ENCODE measurements at places on chromosomes 7 and 10. TPM values are rescaled to one million over a fixed set of nuclear protein-coding genes. Genes with fewer than 3 reads are reported as not detected.

GRCh38 chr7:151743481-151743983 is 133.4 kb downstream of the PRKAG2 start:
- no peak for DNase-seq
- H3K4me1 ChIP-seq = no peaks in the 10 kb centered on the region
- no peaks in the 10 kb centered on the region for H3K27me3 ChIP-seq
- H3K27ac ChIP-seq = no peak overlapping the region
- H3K4me3 ChIP-seq = no peak overlapping the region
- no peaks in the 10 kb centered on the region for H3K36me3 ChIP-seq

- no peaks in the 10 kb centered on the region for H3K36me3 ChIP-seq
- no peaks in the 10 kb centered on the region for H3K4me1 ChIP-seq
- H3K27ac ChIP-seq = no peak overlapping the region
- DNase-seq = no peak
- H3K4me3 ChIP-seq = no peak overlapping the region
Observed at GRCh38 chr10:104622598-104623209, 18.4 kb upstream of the SORCS3 start.

DNA sequence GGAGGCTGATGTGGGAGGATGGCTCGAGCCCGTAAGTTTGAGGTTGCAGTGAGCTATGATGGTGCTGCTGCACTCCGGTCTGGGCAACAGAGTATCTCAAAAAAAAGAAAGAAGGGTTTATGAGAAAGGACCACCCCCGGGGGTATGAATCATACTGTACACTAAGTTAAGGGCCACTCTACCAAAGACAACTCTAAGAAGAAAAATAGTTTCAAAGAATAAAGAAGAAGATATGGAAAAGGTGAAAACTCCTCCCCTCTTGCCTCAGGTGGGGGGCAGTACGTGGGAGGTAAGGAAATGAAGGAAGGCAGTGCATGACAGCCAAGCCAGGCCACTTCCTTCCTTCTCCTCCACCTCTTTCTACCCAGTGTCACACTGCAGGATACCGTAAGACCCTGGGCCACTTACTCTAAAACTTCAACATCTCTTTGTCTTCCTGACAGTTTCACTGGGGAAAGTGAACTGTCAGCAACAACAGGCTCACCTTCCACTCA is 61.3 kb downstream of the PIP4K2A start:
- H3K4me3 ChIP-seq = no peak overlapping the region
- peaks cover 8% of the 10 kb centered on the region for H3K4me1 ChIP-seq
- no peak for DNase-seq

DNA sequence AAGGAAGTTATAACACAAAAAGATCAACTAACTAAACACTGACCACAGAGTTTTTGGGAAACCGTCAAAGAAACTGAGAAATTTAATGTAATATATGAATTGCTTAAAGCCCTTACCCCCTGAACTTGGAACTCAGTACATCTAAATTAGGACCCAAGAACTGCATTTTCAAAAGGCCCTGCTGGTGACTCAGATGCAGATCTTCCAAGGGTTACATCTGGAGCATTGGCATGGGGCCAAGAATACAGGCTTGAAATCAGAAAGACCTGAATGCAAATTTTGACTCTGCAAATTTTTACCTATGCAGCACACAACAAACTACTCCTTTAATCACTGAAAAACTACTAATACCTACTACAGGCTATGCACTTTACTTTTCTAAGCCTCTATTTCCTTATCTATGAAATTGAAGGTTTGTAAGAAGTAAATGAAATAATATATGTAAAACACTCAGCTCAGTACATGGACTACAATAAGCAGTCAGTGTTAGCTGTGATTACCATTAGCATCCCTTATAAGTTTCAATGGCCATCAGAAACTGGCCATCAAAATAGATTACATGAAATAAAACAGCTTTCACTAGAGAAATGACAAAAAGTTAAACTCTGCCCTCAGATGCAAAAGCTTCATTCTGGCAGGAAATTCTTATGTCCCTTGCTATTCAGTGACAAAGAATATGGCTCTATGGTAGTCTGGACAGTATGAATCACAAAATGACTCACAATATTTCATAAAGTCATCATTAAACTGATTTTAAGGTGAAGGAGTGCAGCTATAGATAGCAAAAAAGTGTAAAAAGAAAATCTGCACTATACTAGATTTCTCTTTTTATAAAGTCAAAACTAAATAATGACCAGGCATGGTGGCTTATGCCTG is 43.6 kb downstream of the NSUN6 start:
- H3K36me3 ChIP-seq = no peaks in the 10 kb centered on the region
- no peak overlapping the region for H3K4me3 ChIP-seq
- no peak overlapping the region for H3K27ac ChIP-seq
- H3K4me1 ChIP-seq = no peaks in the 10 kb centered on the region

DNA sequence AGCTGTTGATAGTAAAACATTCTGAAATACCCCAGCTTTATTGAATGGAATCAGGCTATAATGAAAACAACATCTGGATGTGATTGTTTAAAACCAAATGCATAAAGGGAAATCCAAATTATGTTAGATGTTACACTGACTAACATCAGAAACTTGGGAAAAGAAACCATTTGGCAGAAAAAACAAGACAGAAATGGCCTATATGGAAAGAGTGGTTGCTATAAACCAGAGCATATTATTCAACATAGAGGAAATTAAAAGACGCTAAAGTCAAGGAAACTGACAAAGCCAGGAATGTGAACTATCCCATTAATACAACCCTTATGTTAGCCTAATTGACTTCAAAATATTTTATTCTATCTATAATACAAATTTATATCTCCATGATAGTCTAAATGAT is 53.0 kb upstream of the CABCOCO1 start:
- no peaks in the 10 kb centered on the region for H3K4me1 ChIP-seq
- no peak overlapping the region for H3K27ac ChIP-seq
- H3K4me3 ChIP-seq = no peak overlapping the region

GRCh38 chr7:101999393-101999792 is 182.0 kb downstream of the CUX1 start:
- no peak overlapping the region for H3K27ac ChIP-seq
- DNase-seq = no peak
- no peaks in the 10 kb centered on the region for H3K4me1 ChIP-seq
- no peak overlapping the region for H3K4me3 ChIP-seq

DNA sequence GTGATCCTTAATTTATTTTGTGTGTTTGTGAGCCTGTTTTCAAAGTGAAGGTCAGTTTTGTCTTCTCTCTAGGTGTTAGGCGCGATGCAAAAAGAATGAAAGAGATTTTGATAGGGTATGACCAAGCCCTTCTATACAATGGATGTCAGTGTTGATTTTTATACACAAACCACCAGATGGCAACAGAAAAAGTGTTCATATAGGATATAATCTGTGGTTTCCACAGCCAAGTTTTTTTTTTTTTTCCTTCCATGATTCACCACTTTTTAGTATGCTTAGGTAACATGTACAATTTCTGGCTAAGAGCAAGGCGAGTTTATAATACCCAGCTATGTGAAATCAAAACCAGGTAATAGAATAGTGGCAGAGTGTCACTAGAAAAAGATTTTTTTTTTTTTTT is 8.1 kb downstream of the SDK1 start:
- H3K4me3 ChIP-seq = no peak overlapping the region
- H3K36me3 ChIP-seq = no peaks in the 10 kb centered on the region
- DNase-seq = no peak
- H3K4me1 ChIP-seq = no peaks in the 10 kb centered on the region
- H3K27ac ChIP-seq = no peak overlapping the region

GRCh38 chr10:124092250-124092859 is 1.0 kb downstream of the CHST15 start:
- no peaks in the 10 kb centered on the region for H3K27me3 ChIP-seq
- no peak for DNase-seq
- H3K36me3 ChIP-seq = no peaks in the 10 kb centered on the region
- peak overlapping the region; percentile 75 for H3K4me3 ChIP-seq
- H3K27ac ChIP-seq = peak overlapping the region; percentile 99
- no peaks in the 10 kb centered on the region for H3K4me1 ChIP-seq

DNA sequence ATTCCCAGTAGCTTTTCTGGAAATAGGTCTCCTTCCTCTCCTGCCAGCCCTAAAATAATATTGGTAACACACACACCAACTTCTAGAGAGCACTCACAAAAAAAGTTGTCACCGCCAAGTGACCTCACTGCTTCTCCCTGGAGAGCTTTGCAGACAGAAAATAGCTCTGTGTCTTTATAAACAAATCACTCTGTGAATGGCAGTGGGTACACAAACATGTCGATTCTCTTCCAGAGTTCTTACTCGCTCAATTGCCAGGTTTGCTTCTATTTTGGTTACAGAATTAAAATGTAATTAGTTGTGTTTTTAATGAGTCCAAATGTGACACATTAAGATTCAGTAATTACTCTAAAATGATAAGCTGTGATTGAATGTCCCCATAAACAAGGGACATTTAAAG is 649.2 kb upstream of the C7orf33 start:
- H3K4me3 ChIP-seq = no peak overlapping the region
- DNase-seq = no peak
- no peaks in the 10 kb centered on the region for H3K36me3 ChIP-seq
- no peaks in the 10 kb centered on the region for H3K27me3 ChIP-seq
- no peaks in the 10 kb centered on the region for H3K4me1 ChIP-seq

GRCh38 chr7:133784486-133785001 is 342.6 kb upstream of the LRGUK start:
- no peaks in the 10 kb centered on the region for H3K4me1 ChIP-seq
- no peaks in the 10 kb centered on the region for H3K36me3 ChIP-seq
- no peak overlapping the region for H3K4me3 ChIP-seq
- H3K27me3 ChIP-seq = no peaks in the 10 kb centered on the region

DNA sequence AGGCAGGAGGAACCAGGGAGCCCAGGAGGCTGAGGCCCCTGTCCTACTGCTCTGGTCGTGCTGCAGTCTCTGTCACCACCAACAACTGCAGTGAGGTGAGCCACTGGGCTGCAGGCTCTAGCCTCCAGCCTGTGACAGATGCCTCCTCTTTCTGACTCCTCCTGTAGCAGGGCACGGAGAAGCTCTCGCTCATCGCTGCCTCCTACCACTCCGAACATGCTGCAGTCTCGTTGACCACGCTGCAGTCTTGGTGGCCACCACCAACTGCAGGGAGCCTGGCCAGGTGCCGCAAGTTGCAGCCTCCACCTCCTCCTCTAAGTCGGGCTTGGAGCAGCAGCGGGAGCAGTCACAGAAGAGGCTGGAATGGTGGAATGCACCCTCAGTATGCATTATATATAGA is 22.1 kb upstream of the VOPP1 start:
- H3K4me3 ChIP-seq = no peak overlapping the region
- no peaks in the 10 kb centered on the region for H3K36me3 ChIP-seq
- no peaks in the 10 kb centered on the region for H3K4me1 ChIP-seq
- H3K27me3 ChIP-seq = no peaks in the 10 kb centered on the region

DNA sequence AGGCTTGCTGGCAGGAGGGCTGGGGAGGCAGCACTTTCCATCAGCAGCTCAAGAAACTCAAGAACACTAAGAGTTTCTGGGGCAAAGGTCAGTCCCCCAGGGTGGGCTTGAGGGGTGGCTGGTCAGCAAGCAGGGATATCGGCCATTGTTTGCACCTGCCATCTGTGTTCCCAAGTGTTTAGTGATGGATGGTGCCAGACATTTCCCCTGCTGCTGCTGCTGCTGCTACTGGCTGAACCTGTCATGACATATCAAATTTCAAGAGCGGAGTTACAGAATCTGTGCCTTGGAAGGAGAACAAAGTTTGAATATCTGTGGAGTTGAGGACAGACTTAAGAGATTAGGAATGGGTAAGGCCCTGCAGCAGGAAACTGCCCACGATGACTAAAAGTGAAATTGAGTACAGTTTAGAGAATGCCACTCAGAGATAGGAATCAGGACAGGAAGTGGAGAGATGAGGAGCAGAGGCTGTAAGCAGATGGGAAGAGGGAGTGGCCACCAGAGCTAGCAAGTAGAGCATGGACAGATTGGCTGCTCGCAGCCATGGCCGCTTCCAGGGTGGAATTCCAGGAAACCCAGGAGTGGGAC is 39.2 kb upstream of the PPP1R3C start:
- no peak overlapping the region for H3K27ac ChIP-seq
- H3K4me1 ChIP-seq = no peaks in the 10 kb centered on the region
- H3K4me3 ChIP-seq = no peak overlapping the region
- H3K27me3 ChIP-seq = no peaks in the 10 kb centered on the region
- H3K36me3 ChIP-seq = no peaks in the 10 kb centered on the region

- no peaks in the 10 kb centered on the region for H3K27me3 ChIP-seq
- no peaks in the 10 kb centered on the region for H3K4me1 ChIP-seq
- DNase-seq = no peak
- no peak overlapping the region for H3K4me3 ChIP-seq
- no peak overlapping the region for H3K27ac ChIP-seq
- H3K36me3 ChIP-seq = no peaks in the 10 kb centered on the region
Observed at GRCh38 chr7:93559639-93560491, 14.7 kb downstream of the CALCR start.

- H3K4me1 ChIP-seq = no peaks in the 10 kb centered on the region
- no peak overlapping the region for H3K27ac ChIP-seq
- no peaks in the 10 kb centered on the region for H3K36me3 ChIP-seq
- H3K4me3 ChIP-seq = no peak overlapping the region
- no peaks in the 10 kb centered on the region for H3K27me3 ChIP-seq
- no peak for DNase-seq
Observed at GRCh38 chr10:111273635-111274034, 196.8 kb downstream of the ADRA2A start.

DNA sequence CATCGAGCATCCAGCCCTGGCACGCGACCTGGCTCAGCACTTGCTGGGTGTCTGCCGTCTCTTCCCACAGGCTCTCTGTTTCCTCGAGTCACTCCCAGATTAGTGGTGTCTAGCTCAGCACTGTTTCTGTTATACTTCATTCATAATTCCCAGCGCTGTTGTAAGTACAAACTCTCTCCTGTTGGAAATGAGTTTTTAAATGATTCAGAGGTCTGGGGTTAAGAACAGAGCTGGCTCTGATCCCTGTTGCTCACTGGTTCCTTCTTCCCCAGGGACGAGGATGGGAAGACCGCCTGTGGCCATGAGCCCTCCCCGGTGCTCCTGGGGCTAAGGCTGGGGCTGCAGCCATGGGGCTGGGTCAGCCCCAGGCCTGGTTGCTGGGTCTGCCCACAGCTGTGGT is 17.3 kb upstream of the C10orf95 start:
- H3K4me3 ChIP-seq = no peak overlapping the region
- no peaks in the 10 kb centered on the region for H3K4me1 ChIP-seq
- no peak for DNase-seq
- no peak overlapping the region for H3K27ac ChIP-seq
- H3K27me3 ChIP-seq = no peaks in the 10 kb centered on the region
- no peaks in the 10 kb centered on the region for H3K36me3 ChIP-seq

DNA sequence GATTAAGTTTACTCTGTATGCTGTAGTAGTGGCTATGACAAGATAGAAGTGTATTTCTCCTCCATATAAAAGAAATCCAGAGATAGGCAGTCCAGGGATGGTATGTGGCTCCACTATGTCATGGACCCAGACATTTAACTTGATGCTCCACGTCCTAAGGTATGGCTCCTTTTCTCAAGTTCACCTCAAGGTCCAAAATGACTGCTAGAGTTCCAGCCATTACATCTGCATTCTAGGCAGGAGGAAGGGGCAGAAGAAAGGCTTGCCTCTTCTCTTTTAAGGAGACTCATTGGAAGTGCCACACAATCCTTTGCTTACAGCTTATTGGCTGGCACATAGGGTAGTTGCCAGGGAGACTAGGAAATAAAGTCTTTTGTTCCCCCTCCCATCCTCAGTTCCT is 27.7 kb upstream of the ATXN7L1 start:
- H3K27me3 ChIP-seq = no peaks in the 10 kb centered on the region
- H3K4me1 ChIP-seq = no peaks in the 10 kb centered on the region
- DNase-seq = no peak
- no peak overlapping the region for H3K4me3 ChIP-seq
- no peaks in the 10 kb centered on the region for H3K36me3 ChIP-seq

HOXA9 gene
- total RNA-seq = 18.4 TPM

ARHGAP12 gene
- total RNA-seq = 102 TPM

ASNS gene
- 23.3 TPM for total RNA-seq

PPP1R17 gene
- not detected for total RNA-seq
